ENCODE measurements at places on chromosomes 1 and 21.

GRCh38 chr1:157103268-157103667 is 3.7 kb upstream of the ETV3L start:
- no peak for DNase-seq

DNA sequence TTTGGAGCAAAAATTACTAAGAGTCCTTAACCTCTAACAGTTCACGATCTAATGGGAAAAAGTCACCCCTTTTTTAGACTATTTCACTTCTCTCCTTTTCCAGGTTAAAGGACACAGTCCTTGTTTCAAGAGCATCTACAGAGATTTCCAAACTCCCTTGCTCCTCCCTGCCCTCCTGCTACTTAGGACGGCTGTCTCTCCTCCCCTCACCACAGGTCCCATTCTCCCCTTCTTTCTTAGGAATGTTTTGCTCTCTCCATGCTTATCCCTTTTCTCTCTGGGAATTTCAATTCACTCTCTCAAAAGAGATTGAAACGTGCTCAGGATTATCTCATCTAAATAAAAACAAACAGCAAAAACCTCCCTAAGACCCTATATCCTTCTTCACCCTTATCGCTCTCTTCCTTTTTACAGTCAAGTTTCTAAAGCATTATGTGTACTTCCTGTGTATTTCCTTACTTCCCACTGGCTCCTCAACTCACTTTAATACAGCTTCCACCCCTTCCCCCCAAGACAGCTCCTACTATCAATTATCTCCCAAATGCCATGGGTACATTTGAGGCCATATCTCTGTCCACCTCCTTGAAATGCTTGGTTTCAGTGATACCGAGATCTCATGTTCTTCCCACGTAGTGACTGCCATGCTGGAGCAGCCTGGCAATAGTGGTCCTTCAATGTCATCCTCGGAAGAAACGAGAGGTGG is 43.2 kb upstream of the ZNF281 start:
- no peak for DNase-seq

GRCh38 chr1:155983191-155984024 is 5.1 kb upstream of the ARHGEF2 start:
- peak; percentile 96 for DNase-seq

DNA sequence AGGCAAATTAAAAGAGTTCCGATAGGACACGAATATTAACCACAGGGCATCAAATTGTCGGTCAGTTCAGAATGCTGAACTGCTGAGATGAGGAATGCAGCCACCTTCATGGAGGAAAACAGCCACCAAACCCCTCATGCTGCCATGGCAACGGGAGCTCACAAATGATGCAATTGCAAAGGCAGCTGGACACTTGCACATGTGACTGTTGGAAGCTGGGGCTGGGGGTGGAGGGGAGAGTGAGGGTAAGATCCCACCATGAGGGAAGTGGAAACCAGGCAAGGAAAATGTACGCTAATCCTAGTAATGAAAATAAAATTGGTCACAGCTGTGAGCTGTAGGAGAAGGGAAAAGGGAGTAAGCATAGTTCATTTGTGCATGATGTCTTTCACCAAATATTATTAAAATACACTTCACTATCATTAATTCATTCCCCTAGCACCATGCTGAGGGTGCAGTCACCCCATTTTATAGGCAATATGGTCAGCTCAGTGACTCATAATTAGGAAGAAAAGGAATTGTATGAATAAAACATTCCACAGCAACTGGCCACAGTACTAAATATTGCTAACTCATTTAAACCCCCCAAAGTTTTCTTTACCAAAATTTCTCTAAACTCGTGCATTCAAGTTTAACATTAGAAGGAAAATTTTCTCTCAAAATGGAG is 15.3 kb downstream of the BECN2 start:
- DNase-seq, result peak; percentile 46

GRCh38 chr1:110785055-110785454 is 87.9 kb upstream of the CD53 start:
- no peak for DNase-seq

GRCh38 chr1:206634365-206635079 is 814 bp upstream of the DYRK3 start:
- peak; percentile 86 for DNase-seq

DNA sequence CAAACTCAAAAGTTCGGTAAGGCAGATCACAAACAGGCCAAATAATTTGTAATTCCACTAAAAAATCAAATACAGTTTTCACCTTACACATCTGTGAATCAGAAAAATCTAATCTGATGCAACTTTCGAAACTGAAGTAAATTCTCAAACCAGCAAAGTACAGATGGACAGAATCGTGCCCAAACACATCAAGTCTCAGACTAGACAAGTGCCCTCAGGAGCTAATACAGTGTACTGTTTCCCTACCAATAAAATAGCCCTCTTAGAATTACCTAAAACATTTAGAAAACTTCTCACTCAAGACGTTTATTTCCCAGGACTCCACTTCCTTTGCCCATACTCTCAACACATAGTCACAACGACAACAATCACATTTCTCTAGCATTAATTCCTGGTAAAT is 134.2 kb downstream of the SMYD2 start:
- DNase-seq, result no peak

- DNase-seq, result no peak
Measured at GRCh38 chr21:31974454-31974985, 101.7 kb downstream of the HUNK start.

DNA sequence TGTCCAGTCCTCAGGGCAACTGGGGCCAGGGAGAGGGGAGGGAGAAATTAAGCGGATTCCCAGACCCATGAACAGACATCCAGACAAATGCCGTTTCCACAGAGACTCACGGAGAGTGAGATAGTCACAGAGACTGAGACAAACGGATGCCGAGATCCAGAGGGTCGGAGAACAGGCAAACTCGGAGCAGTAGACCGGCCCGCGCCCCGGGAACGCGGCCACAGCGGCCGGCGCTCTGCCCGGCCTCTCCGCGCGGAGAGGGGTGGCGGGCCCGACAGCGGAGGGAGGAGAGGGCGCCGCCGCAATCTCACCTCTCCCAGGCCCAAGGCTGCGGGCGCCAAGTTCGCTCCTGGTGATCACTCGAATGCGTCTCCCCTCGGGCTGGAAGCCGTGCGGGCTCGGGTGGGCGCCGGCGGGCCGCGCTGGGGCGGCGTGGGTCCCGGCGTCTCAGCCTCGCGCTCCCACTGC is 831 bp upstream of the FOXD2 start:
- DNase-seq, result peak; percentile 30

DNA sequence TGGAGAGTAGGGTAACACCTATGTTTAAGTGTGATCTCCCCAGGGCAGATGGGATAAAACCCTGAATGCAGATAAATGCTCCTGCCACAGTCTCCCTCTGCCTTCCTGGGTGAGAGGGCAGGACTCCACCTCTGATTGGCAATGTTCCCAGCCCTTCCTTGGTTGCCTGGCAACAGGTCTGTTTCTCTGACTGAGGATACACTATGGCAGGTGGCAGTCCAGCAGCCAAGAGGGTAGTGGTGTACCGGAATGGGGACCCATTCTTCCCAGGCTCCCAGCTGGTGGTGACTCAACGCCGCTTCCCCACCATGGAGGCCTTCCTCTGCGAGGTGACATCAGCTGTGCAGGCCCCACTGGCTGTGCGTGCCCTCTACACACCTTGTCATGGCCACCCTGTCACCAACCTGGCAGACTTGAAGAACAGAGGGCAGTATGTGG is at the start of gene DCDC2B:
DCDC2B (plus strand) TSS at position 199 of the 438 bp plus-strand sequence; CDS start at position 204, 5 bp downstream.
- no peak for DNase-seq

DNA sequence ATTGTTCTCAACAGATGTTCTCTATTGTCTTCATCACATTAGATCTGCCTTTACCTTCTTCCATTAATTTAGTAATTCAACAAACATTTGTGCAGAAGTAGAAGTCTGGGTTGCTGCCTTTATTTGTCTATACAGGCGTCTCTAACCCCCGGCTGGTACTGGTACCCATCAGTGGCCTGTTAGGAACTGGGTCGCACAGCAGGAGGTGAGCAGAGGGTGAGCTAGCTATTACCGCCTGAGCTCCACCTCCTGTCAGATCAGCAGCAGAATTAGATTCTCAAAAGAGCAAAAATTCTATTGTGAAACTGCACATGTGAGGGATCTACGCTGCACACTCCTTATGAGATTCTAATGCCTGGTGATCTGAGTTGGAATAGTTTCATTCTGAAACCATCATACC is 12.9 kb upstream of the EDEM3 start:
- DNase-seq, result no peak

- peak; percentile 27 for DNase-seq
Measured at GRCh38 chr1:162906485-162906884, 45.5 kb upstream of the CCDC190 start.

DNA sequence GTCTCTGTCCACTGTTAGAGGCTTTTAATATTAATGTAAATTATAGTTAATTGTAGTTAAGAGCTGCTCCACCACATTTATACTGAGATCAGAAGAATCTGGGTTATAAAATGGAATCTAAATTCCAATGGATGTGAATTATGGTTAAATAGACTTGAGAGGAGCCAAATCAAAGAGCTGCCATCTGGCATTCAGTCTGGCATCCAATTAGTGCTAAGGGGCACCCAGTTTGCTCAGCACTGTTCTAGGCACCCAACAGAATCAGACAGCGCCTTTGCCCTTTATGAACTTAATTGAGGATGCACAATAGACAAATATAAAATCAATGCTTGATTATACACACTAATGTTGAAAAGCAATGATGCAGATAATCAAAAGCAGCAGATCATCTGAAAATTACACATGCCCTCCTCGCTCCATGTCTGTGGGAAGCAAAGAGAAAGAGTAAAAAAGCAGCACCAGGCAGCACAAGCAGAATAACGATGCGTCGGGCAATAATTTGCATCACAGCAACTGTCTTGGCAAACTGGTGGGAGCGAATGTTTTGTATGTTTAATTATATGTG is 310.1 kb downstream of the BRINP2 start:
- no peak for DNase-seq

DNA sequence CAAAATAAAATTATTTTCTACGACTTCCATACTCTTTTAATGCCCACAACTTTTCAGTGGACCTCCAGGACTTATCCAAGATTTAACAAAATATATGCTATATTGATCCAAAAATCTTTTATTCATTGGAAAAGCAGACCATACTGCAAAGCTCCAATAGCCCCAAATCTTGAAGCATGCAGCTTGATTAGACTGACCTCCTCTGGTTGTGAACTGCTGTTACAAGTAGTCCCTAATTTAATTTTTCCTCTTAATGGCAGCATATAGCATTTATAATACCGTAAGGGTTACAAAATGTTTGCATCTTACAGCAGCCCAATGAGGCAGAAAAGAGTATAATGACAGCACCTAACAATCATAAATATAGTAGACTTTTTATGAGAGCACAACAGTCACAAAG is 49.8 kb downstream of the TPR start:
- peak; percentile 24 for DNase-seq

DNA sequence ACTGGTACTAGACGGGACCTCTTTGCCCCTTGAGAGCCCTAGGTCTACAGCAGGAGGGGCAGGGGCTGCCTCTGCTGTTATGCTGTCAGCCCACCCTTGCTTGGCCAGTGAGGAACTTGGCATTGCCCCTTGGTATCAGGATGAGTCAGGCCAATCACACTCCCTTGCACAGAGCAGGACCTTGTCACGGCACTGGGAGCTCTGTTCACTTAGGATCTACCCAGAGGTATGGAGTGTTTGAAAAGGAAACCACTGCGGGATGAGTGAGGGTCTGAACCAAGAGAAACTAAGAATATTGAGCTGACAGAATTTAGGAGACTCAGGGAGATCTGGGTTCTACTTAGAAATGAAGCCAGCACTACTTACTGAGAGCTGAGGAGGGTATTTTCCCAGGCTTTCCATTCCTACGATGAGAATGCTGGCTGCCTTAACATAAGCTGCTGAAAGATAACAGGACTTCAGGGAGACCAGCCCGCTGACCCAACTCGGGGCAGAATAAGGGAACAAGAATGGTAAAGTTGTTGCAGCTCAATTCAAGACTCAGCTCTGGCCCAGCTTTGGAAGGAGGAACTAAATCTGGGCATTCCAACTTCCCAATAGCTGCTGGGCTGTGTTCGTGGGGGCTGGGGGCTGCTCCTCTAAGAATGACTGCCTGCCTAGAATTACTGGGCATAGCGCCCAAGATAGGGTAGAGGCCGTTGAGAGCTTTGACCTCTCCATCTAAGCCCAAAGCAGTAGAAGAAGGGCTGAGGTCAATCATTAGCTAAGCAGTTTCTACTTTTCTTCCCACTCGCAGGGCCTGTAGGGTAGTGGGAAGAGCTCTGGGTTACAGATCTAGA is 1.5 kb downstream of the FABP3 start:
- no peak for DNase-seq

DNA sequence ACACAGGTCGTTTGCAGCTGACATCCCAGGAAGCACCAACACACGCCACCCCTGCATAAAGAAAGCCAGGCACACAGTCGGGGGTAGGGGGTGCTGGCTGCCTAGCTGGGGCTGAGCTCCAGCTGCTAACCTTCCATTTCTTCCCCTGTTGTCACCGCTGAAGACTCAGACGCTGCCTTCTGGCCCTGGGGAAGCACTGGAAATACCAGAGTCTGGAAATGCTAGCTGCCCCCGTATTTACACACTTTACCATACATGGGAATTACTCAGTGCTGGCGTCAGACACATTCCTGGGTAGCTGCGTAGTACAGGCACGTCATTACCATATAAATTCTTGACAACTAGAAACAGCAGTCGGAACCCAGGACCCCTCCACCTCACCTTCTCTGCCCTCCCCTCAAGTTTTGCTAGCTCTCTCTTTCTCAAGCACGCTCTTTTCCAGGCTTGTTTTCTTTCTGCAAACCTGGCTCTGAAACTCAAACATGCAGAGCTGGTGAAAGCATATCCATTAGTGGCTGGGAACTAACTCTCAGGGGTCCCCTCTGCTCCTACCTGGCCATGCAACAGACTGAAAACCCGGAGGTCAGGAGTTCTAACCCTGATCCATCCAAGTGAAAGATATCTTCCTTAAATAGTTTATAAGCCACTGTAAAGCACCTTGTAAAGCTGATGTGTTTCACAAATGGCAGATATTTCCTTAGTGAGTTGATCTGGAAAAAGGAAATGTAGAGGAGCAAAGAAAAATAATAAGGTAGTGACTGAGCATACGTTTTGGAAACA is 3.3 kb downstream of the CSRP1 start:
- DNase-seq, result peak; percentile 98

- DNase-seq, result no peak
Measured at GRCh38 chr1:48036710-48037355, 39.6 kb upstream of the TRABD2B start.

DNA sequence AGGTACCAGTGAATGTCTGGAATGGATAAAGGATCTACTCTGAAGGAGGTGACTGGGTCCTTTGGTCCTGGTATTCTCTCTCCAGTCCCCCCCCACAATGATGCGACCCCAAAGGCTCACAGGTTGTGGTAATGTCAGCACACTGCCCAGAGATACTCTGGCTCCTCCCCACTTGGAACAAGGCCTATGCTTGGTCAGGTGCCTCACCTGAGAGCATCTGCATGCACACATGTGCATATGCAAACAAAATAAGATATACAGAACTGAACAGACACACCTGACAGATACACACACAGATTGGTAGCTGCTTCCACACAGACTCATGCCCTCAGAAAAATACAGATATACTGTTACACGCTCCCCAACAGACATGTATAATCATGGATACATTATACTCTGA is 33.5 kb downstream of the DMAP1 start:
- no peak for DNase-seq

- no peak for DNase-seq
Measured at GRCh38 chr21:44517175-44517899, 22.7 kb downstream of the KRTAP10-1 start.

- no peak for DNase-seq
Measured at GRCh38 chr1:14561014-14561693, 37.3 kb upstream of the KAZN start.
